ENCODE measurements at places on chromosomes 1 and 21.
A peak's percentile ranks its signal among the peaks of the same experiment; 100 is the strongest.

GRCh38 chr1:24425441-24425840 lies 9.8 kb downstream of the NIPAL3 start:
- no peak for DNase-seq

- DNase-seq = no peak
Measured at GRCh38 chr1:55622074-55622473, 406.9 kb upstream of the USP24 start.

DNA sequence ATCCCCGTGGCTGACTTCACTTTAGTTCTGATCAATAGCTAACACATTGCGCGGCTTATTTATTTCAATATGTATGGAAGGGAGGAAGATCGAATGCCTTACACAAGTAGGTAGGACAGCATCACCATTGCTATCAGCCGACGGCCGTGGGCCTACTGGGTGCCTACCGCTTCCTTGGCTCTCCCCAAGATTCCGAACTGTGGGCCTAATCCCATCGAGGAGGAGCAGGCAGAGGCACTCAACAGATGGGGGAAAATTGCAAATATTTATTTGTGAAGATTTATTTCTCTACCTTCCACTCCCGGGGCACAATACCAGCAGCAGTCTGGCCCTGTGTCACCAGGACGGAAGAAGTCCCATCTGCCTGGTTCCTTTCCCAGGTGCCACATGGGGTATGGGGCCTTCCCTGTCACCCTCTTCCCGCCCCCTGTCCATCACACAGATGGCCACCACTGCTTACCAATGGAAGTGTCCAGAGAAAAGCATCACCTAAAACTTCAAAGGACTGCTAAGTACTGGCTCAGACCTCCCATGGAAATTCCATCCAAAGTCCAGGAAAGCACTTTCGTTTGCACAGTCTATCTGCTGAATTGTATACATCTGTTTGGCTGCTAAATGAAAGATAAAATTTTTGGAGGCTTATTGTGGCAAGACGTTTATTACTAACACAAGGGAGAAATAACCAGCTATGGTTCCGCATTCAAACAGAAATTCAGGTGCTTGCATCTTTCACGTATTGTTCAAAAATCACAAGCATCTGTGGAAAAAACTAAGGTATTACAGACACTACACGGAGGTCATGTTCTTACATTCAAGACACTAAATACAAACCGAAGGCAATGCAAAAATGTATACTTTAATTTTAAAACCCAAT lies 11.8 kb downstream of the AGT start:
- no peak for DNase-seq

DNA sequence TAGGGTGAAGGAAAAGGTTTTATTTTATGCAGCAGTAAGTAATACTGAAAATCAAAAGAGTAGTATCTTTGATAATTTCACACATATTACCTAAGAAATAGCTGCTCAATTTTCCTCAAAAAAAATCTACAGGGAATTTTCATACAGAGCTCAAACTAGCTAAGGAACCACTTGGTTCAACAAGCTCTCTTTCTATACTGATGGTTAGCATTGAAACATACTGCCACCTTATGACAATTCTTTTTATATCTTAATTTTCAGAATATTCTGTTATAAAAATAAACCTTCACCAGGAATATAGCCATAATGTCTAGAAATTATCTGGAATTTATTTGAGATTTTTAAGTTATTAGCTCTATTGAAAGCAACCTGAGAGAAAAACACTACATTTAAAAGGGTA lies 142.1 kb downstream of the DPYD start:
- DNase-seq = no peak

DNA sequence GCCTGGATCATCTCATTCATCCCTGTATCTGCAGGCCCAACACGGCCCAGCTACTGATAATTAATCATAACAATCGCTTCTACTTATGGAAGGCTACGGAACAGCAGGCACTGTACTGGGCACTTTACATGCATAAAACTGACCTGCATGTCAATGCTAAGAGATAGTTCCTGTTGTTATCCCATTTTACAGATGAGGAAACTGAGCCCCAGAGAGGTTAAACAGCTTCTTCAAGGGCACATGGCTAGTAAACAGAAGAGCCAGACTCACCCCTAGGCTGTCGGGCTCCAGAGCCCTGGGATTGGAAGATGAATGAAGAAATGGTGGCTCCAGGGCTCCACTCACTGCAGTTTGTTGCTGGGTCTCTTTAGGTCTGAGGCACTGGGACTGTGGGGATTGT lies 27.3 kb upstream of the VPS13D start:
- no peak for DNase-seq

DNA sequence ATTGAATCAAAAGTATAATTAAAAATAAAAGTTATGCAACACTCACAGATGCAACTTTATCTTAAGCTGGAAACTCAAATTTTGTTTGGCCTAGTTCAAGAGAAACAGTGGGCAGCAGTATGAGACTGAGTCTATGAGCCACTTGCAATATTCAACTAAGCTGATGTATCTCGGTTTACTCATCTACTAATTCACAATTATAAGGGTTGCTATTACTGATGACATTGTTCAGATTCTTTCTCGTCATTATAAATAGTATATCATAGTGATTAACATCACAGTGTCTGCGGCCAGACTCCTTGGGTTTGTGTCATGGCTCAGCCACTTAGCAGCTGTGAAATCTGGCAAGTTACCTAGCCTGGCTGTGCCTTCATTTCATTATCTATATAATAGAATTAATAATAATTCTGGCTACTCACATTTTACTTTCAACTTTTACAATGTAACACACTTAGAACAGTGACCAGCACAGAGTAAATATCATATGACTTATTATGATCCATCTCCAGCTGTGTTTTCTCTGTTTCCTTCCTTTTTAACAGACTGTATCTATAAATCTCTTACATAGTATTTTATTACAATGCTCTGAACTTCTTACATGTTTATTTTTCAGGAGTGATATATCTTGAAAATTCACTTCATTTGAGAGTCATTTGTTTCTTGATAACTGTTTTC lies 194.3 kb upstream of the RGS18 start:
- DNase-seq = peak; percentile 8

DNA sequence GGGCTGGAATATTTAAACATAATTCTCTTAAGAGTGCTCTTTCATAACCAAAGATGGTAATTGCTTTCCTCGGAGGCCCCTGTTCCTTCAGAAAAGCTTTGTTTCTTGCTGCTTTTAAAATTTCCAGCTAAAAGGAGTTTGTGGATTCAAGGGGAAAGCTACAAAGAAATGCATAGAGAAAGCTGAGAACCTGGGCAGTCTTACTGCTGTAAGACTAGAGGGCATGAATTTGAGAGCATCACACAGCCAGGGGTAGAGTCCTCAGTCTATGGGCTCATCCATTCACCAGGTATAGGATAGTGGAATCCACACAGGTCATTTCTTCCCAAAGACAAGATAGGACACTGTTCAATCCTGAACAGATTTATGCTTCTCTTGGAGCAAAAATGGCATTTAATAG lies 186.3 kb upstream of the PLD5 start:
- DNase-seq = no peak

- no peak for DNase-seq
Measured at GRCh38 chr1:172323686-172324085, 96.8 kb upstream of the C1orf105 start.

- DNase-seq = peak; percentile 73
Measured at GRCh38 chr1:185559684-185560331, 174.4 kb upstream of the HMCN1 start.

DNA sequence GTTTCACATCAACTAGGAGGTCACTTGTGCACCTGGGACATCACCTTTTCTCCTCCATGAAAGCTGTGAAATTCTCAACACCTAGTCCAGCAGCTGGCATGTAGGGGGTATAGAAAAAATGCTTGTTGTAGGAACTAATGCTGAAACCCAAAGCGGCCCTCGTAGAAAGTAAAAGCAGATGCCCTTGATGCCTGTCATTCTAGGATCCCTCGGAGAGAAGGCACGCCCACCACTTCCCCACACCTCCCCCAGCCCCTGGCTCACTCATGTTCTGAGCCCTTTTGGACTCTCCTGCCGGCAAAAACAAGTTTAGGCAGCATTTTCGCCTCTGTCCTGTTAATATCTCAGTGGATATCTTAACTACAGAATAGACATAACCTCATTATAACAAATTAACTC lies 36.5 kb downstream of the RIPK4 start:
- DNase-seq = no peak

- DNase-seq = no peak
Measured at GRCh38 chr1:36717431-36717830, 234.7 kb upstream of the CSF3R start.

DNA sequence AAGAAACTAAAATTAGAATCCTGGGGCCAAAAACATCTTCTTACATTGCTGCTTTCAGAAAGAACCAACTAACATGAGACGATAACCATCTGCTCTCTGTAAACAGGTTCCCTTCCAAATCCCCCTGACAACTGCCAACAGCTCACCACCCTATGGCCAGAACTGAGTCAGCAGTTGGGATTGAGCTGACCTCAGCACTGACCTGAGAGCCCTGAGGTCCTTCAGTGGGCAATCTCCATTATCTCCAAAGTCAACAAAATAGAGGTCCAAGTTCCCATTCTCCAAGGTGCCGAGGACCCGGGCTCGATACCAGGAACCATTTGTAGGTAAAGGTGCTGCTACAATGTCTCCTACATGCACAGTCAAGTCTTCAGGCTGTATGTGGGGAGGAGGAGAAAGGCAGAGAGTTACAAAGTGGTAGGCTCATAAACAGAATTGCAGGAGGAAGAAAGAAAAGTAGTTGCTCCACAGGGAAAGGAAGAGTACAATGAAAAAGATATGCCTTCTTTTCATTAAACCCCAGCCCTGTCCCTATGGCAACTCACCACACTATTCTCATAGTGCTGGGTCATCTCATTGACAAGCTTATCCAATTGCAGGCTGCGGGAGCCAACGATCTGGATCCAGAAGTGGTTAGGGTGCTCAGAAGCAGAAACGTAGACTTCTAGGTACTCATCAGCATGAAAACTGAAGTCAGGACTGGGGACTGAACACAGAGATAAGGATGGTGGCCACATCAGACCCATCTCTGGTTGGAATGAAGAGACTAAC lies 12.8 kb upstream of the MRPL9 start:
- no peak for DNase-seq

GRCh38 chr1:93186667-93187066 lies 6.1 kb downstream of the CCDC18 start:
- no peak for DNase-seq

DNA sequence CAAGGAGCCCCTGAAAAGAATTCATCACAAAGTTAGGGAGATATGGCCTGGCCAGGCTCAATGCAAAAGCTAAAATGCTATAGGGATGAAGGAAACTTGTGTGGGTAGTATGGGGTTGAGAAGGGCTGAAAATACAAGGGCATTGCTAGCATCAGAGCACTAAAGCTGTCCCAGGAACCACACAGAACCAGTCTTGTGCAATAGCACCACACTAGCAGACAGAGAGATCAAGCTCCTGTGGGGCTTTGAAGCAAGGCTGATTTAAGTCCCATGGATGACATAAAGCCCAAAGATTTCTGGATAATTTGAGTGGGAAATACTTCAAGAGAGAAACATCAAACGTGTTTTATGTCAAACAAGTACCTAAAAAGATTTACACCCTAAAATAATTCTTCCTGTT lies 97.1 kb downstream of the VAV3 start:
- DNase-seq = no peak

GRCh38 chr1:238960071-238960470 lies 426.3 kb upstream of the CHRM3 start:
- peak; percentile 85 for DNase-seq

- DNase-seq = no peak
Measured at GRCh38 chr1:229839800-229840199, 213.8 kb downstream of the URB2 start.

GRCh38 chr1:178752891-178753290 lies 27.8 kb downstream of the RALGPS2 start:
- DNase-seq = no peak

GRCh38 chr1:247465796-247466195 lies 7.9 kb upstream of the OR2B11 start:
- no peak for DNase-seq

Measured in iris pigment epithelial cell (primary cell).